Vagina (tissue), 2 donors: ENCODE measurements at places on chromosomes 16 and 17.

GRCh38 chr17:57946798-57947358 is 8.3 kb downstream of the CUEDC1 start:
- DNase-seq = no peak

DNA sequence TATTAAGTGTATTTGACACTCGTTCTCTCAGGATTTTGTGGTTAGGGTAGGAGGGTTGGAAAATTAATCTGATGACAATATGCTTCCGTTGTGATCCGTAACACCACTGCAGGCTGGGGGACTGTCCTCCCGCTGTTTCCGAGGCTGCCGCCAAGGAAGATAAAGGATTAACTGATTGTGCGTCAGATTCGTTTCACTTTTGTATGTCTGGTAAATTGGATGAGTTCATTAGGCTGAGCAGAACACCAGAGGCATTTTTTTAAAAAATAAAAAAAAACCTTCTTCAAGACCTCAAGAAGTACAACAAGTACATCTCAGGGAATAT is 486.7 kb upstream of the SALL1 start:
- no peak for DNase-seq

DNA sequence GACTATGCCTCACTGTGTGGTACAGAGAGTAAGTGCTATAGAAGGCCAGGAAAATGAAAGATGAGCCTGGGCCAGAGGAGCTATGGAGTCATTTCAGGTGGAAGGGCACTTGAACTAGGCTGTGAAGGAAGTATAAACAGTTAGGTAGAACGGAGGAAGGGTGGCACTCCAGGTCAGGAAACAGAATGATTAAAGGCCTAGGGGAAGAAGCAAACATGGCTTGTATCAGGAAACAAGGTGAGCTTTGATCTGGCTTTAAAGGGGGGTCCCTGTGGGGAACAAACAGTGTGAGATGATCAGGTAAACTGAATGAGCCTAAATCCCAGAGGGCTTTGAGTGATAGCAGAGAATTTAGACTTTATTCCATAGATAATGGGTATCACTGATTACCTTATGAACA is 16.9 kb downstream of the MAP3K3 start:
- DNase-seq = no peak

- DNase-seq = no peak
These were observed 458.8 kb upstream of the HSBP1 start for GRCh38 chr16:83348991-83349390.

DNA sequence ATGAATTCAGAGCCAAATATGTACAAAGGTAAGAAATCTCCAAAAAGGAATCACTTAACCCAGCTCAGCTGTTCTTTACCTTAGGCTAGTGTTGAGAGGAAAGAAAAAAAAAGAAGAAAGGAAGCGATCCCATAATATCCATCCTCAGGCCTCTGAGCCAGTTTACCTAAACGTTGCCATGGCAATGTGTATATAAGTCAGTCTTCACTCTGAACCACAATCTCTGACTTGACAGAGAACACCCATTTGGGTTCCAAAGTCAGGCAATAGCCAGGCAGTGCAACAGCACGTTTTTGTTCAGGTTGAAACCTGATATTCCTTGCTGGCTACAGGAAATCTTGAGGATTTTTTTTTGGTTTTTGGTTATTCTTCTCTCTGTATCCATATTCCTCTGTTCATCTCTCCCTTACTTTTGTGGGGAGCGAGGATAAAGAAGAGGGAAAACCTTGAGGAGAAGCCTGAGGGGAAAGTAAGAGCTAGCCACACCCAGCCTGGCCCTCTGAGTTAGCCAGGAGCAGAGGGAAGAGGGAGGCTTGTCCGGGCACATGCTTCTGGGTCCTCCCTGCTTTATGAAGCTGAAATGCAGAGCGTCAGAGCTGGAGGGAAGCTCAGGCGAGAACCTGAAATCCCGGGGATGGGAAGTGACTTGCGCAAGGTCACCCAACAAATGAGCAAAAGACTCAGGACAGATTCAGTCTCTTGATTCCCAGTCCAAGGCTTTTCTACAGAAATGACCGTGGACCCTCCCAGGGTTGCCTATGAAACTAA is 152.7 kb downstream of the SOX9 start:
- DNase-seq = no peak

GRCh38 chr17:64147110-64148016 is 17.4 kb upstream of the ERN1 start:
- no peak for DNase-seq

- DNase-seq = no peak
These were observed 104.0 kb downstream of the TANC2 start for GRCh38 chr17:63070031-63070430.
